ENCODE measurements at places on chromosomes 1 and 21.

- DNase-seq, result no peak
Observed at GRCh38 chr21:31725202-31725839, 6.6 kb downstream of the SCAF4 start.

DNA sequence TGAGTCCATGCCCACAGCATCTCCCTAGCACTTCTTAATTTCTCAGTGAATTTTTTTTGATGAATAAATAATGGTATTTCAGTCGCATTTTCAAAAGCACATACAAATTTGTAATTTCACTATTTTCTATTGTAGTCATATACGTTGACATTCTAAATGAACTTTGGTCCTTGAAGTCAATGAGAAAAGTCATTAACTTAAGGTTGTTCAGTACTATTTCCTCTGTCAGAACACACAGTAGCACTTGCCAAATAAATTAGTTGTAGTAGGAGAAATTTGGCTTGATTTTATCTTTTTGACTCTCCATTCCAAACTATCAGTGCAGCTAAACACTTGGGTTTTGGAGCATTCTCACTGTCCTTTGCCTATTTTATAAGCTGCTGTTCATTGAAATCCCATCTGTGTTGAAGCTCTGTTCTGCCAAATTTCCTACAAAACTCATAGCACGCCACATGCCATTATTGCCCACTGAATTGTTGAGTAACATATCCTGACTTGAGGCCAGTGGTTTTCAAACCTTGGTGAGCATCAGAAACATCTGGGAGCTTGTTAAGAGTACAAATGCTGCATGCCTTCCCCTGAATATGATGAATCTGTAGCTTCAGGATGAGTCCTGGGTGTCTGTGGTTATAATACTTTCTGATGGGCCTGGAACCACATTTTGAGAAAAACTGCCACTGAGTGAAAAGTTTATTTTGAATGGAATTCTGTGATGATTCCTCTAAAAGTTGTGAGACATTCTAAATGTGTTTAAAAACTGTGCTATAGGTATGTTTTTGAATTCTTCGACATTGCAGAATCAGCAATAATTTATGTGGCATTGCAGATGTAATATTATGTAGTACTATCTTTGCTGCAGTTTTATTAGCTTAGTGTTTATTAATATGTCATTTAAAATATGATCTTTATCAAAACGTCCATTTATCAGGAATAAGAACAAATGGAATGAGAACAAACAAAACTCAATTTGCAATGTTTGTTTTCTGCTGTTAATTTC lies 78.9 kb downstream of the DNM3 start:
- no peak for DNase-seq

DNA sequence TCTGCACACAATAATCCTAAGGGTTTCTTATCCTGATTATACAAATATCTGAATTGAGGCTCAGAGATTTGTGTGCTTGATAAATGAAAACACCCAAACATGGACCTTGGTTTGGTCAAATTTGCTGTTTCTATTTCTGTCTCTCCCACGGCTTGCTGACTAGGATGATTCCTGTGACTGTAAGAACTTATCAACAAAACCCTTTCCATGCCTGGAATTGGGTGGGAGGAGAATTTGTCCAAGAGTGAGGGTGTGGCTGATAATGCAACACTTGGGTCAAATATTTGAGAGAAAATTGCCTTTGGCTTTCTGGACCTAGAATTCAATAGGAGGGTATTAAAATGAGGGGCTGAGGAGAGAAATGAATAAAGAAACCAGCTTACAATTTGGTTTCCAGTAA lies 48.0 kb downstream of the RHBG start:
- no peak for DNase-seq

- DNase-seq, result no peak
Observed at GRCh38 chr1:185314411-185314810, 2.6 kb downstream of the IVNS1ABP start.

DNA sequence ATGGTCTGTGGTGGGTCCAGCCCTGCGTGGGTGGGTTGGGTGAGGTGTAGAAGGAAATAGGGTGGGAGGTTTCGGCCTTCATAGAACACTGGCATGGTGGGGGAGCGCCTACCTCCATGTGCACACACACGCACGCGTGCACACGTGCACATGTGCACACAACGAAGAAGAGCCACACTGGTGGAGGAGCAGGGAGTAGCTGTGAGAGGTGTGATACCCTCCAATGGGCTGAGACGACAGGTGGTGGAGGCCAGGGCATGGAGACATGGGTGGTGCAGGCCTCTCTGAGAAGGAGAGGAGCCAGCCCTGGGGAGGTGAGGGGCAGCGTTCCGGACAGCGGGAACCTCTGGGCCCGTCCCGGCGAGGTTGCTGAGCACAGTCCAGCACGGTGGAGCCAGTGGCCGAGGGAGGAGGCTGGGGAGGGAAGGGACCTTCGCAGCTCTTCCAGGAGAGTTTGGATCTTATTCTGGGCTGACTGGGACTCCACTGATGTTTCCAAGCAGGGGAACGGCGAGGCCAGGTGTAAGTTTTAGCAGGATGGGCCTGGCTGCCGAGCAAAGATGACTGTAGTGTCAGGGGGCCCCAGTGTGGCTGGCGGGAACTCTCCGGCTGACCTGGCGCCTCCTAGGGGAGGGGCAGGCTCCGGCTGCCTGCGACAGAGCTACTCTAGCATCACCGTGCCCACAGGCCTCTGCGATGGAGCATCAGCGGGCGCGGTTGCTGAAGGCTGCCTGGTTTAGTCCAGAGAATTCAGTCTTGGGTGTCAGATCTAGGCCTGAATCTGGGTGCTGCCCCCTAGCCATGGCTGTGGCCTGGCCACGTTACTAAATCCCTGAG lies 107.2 kb downstream of the ARHGEF10L start:
- no peak for DNase-seq

GRCh38 chr1:175211656-175212055 lies 19.1 kb upstream of the KIAA0040 start:
- DNase-seq, result no peak

DNA sequence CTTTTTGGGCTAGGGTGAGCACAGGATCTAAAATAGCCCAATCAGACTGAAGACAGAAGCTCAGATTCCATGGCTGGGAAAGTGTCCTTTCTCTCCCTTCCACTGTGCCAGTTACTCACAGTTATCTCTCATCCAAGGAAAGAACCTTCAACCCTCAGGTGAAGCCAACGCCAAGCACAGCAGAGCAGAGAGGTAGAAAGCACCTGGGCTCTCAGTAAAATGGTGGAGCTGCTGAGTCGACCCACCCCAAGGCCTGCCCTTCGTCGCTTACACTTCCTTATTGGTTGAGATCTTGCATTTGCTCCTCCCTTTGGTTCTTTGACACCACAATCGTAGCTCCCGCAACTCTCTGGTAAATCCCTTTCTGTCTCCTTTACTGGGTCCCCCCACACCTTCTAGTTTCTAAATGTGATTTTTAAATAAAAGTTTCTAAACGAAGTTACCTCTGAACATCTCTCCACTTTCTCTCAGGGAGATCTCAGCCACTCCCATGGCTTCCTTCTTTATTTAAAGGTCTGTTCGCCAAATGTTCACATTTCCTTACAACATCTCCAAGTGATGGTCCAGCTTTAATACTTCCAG lies 27.5 kb upstream of the SLC30A1 start:
- peak; percentile 20 for DNase-seq

Data from naive thymus-derived CD4-positive, alpha-beta T cell (primary cell).